ENCODE measurements at places on chromosomes 16 and 17.

DNA sequence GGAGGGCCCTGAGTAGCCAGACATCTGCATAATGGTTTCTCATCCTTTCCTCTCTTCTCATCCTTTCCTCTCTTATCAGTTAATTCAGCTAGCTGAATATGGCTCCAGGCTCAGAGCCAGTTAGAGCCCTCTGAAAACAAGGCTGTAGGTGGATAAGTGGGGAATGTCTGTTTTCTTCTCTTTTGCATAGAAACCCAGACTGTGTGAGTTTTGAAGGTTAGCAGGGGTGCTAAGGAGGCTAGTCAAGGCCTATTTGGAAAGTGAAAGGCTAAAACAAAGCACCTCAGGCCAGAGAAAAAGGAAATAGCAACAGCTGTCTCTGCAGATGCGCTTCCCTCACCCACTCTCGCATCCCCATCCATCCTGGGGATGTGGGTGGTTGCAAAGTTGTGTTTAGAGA, 420.9 kb downstream of the SHISA9 start:
- no peak for DNase-seq

DNA sequence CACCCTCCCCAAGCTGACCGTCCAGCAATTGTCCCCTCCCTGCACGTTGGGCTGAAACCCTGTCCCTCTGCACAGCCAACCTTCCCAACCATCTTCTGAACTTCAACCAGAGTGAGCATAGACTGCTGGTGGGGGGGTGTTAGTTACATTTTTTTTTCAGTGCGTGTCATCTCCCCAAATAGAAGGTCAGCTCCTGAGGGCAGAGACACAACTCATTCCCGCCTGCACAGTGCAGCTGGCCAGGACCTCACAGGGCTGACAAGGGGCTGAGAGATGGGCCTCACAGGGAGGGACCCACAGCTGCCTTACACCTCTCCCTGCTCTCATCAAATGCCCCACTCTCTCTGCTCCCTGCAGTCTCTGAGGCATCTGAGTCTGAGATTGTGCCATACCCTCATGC, 8.4 kb downstream of the SRL start:
- DNase-seq, result no peak

DNA sequence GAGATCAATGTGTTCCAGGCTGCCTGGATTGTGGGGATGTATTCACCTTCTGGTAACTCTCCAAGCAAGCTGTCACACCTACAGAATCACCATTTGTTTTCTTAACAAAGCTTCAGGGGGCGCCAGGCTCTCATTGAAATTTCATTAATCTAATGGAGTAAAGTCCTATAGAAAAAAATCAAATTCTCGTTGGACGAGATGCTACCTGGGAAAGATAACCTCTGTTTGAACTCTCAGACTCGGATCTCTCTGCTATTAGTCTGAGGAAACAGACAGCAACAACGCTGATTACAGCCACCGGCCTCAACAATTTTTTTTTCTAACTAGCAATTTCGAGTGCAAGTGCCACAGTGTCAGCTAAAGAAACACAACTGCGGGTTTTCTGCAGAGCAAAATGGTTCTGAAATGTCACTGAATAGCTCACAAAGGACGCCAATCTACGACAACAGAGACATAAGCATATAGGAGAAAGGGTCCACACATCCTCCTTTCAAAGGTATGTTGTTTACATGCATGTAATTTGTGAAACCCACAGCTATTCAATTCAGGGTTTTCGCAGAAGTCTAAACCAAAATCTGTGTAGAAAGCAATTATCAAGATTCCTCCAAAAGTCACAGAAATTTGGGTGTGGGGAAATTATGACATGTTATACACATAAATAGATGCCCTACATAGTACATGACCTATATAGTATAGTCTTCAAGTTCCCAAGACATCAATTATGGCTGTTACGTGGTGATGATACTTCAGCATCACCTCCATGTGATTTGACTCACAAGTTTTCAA, 135.8 kb downstream of the SKAP1 start:
- DNase-seq, result no peak

- DNase-seq, result no peak
Observed at GRCh38 chr17:28937044-28937729, 14.1 kb downstream of the PHF12 start.

- no peak for DNase-seq
Observed at GRCh38 chr17:40307001-40307730, 1.8 kb upstream of the RARA start.

GRCh38 chr17:38890410-38890746, 20.5 kb downstream of the LASP1 start:
- no peak for DNase-seq

- DNase-seq, result no peak
Observed at GRCh38 chr16:17372386-17372785, 98.4 kb downstream of the XYLT1 start.

Data from PC-9 (cell line).